ENCODE measurements at places on chromosomes 5 and 9.

DNA sequence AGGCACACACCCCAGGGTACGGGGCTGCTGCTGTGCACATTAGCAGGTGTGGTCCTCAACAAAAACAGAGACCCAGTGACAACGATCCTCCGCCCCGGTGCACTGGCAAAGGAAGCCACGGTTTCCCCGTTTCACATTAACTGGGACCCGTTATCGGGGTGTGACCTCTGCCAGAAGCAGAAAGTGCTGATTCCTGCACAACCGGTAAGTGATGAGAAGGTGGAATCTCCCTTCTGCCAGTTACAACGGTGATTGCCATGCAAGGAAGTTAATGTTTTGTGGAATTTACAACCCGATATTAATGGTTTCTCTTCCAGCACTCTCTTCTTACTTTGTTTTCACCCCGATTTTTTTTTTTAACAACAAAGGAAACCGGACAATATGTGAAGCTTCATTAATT is 294.9 kb upstream of the IRX1 start:
- DNase-seq, result no peak

- peak; percentile 29 for DNase-seq
These were observed 48.3 kb upstream of the POU4F3 start for GRCh38 chr5:146290318-146290717.

- no peak for DNase-seq
These were observed 728.0 kb downstream of the CDH9 start for GRCh38 chr5:26310415-26310814.

GRCh38 chr5:127089191-127089590 is 15.9 kb upstream of the C5orf63 start:
- DNase-seq, result no peak

DNA sequence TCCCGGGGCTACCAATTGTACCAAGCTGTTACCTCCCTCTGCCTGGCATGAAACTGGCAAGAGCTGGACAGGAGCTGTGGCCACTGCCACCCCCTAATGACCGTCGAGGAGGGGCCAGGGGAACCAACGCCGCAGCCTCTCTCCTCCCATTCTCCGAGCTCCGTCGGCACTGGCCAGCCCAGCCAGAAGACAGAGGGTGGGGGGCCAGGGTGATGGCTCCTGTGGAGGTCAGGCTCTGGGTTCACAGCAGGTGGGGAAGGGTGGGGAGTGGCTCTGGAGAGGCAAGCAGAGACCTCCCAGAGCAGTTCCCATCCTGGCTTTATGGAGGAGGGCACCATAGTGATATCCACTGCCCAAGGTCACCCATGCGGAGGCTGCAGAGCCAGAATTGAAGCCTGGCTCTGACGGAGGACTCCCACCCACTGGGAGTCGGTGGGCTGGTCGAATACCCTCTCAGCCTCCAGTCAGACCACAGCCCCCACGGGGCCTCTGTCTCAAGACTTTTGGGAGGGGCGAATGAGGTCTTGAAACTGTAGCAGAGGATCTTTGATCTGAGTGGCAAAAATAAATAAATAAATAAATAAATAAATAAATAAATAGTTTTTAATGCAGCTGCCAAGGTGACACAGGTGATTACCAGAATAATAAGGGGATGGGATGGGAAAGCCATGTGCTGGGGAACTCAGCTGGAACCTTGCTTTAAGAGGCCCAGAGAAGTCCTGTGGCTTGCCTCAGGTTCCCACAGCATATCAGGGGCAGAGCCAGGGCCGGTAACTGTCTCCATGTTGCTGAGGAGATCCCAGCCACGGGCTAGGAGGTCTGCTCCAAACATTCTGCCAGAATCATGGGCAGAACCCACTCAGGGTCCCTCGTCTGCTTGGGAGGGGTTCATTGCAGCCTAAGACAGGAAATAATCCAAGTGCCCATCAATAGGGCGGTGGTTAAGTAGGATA is 42.5 kb upstream of the NEURL1B start:
- no peak for DNase-seq

GRCh38 chr5:402615-403359 is 40.2 kb upstream of the EXOC3 start:
- DNase-seq, result no peak

DNA sequence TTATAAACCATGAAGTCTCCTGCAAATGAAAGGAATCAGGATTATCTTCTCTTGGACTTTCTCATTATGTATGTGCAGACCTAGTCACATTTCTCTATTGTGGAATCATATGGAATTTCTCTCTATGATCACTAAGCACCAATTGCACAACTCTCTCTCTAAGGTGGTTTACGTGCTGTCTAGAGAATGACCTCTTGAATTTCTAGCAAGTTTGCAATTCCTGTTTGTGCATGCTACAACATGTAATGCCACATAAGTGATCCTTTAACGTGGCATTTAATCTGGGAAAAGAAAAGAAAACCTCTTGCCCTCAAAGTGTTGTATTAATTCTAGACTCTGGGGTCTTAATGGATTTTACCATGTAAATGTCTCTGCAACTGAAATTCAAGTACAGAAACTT is 5.0 kb upstream of the PPP2R2B start:
- no peak for DNase-seq

GRCh38 chr9:9750719-9751118 is 862.1 kb downstream of the PTPRD start:
- no peak for DNase-seq

GRCh38 chr5:173238312-173239232 is 3.6 kb upstream of the NKX2-5 start:
- DNase-seq, result no peak

- DNase-seq, result no peak
These were observed 526.5 kb upstream of the NUDT12 start for GRCh38 chr5:104088876-104089778.

DNA sequence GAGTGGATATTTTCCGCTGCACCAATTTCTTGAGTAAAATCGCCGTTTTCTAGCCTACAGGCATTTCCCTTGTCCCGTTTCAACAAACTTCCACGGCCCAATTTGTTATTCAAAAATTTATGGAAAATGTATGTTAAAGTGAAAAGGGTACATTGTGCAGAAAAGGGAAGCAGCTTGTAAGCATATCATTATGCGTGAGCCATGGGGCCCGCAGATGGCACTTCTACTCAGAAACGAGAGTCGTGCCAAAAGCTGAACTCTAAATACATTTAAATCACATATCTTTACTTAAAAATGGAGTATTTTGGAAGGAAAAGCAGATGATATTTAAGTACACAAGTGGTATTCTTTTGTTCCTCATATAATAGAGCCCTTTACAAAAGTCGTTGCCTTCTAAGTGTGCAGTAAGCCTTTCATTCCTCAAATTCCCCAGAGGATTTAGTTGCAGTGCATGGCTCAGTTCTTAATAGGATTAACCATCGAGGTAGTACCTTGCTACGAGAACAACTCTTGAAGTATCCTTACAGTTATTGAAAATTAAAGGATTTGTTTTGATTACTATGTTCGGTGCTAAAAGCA is 1227.2 kb upstream of the WWC1 start:
- no peak for DNase-seq

GRCh38 chr9:68495247-68495646 is 45.4 kb downstream of the TMEM252 start:
- DNase-seq, result no peak

DNA sequence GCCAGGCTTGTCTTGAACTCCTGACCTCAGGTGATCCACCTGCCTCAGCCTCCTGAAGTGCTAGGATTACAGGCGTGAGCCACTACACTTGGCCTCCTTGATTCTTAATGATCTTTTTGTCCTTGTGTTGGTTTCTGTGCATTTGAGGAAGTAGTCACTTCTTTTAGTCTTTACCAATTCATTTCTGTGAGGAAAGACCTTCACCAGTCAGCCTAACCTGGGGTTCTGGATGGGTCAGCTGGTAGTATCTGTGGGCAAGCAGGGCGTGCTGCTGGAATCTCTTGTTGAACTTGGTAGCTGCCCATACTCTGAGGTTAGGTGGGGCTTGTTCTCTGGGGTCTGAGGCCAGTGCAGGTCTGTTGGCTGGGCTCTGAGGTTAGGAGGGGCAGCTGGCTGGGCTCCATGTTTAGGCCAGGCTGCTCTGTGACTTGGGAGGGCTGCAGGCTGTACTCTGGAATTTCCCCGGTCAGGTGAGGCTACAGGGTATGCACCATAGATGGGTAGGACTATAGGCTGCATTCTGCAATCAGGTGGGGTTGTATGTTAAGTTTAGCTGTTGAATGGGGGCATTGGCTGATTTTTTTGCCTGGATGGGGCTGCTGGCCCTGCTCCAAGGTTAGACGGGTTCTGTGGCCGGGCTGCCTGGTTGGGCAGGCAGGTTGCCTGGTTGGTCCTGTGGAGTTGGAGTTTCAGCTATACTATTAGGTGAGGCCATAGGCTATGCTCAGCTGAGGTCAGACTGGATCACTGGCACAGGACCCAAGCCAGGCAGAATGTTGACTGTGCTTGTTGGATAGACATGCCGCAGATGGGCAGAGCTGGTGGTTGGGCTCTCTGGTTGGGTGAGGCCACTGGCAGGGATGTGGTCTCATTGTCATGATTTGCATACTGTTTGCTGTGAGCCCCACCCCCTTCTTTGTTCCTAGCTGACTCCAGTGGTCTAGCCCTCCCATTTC is 19.2 kb downstream of the UBAP1 start:
- DNase-seq, result peak; percentile 86

- peak; percentile 3 for DNase-seq
These were observed 471.3 kb downstream of the MAT2B start for GRCh38 chr5:163976696-163977095.

GRCh38 chr9:101054657-101055056 is 26.1 kb downstream of the PLPPR1 start:
- DNase-seq, result no peak

- DNase-seq, result no peak
These were observed 29.0 kb downstream of the ADAM19 start for GRCh38 chr5:157546456-157547100.

DNA sequence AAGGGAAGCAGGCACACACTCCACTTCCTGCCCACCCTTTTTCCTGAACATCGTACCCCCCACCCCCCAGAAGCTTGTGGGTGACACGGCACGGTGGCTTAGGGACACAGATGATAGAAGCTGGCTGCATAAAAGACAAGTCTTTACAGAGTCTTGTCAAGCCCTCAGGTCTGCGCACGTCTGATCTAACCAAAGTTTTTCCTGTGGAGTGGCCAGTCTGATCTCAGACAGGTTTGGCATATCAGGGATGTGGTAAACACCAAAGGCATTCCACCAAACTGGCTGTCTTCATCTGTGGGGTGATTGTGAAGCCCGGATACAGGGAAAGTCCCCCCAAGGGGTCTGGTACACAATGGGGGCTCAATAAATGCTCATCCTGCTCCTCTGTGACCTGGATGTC is 50.0 kb downstream of the CRB2 start:
- DNase-seq, result no peak

GRCh38 chr9:22065431-22066200 is 56.5 kb upstream of the CDKN2B start:
- no peak for DNase-seq

DNA sequence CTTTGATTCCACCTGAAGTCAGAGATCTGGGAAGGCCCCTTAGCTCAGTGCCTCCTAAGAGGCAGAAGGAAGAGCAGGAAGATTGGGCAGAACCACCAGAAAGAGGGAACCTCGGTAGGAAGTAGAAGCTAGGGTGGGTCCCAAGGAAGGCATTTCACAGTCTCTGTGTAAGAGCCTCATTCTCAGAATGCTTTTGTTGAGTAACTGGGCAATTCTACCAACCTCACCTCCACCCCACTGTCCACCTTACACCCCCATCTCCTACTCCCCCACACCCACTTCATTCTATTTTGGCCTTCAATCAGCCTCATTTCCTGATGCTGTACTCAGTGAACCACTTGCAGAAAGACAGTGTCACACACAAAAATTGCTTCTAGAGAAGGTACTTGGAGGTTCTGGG is 3.5 kb downstream of the HBEGF start:
- no peak for DNase-seq

DNA sequence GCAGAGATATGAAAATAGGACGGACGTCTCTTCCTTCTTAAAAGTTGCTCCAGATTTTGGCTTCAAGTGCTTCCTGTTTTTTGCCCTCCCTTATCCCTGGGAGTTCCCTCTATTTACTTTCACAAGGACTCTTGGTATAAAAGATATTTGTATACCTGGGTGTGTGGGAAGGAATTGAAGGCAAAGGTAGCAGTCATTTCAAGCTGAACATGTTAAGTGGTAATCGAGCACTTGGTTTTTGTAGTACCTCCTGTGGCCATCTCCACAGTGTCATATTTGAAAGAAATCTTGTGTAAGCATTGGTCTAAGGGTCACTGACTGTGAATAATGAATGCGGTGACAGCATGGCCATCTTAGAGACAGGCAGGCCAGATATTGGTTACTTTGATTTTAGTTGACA is 593.6 kb downstream of the MTRR start:
- no peak for DNase-seq

- DNase-seq, result no peak
These were observed 35.1 kb downstream of the PJA2 start for GRCh38 chr5:109374625-109375024.

DNA sequence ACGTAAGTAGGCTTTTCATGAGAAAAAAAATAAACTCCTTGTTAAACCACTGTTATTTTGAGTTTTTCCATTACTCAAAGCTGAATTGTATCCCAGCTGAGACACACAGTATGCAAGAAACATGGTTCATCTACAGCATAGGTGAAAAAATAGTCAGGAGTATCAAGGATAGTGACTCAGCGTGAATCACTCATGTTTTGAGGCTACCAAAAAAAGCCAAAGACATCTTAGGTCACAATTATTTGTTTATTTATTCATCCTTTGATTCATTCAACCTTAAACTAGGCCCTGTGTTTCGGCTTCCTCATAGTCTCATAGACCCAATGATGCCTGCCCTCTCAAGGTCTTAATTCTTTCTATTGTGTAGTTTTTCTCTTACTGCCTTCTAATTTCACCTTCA is 32.9 kb upstream of the STX17 start:
- DNase-seq, result peak; percentile 38

GRCh38 chr5:17412760-17413671 is 85.0 kb upstream of the TAF11L2 start:
- peak; percentile 16 for DNase-seq

DNA sequence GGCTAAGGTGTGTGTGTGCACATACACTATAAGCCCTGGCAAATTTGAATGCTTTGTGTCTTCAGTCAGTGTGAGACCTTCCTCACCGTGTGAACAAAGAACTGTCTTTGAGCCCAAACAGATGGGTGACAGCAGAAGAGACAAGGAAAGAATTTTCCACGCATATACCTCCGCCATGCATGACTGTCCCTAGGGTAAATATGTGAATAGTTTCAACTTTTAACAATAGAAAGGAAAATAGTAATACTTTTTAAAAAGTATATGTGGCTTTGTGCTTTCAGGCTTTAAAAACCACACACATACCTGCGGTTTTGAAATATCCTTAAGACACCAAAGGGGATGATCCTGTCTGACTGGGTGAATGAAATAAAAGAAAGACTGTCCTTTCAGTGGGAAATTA is 438.6 kb upstream of the MPDZ start:
- peak; percentile 70 for DNase-seq

DNA sequence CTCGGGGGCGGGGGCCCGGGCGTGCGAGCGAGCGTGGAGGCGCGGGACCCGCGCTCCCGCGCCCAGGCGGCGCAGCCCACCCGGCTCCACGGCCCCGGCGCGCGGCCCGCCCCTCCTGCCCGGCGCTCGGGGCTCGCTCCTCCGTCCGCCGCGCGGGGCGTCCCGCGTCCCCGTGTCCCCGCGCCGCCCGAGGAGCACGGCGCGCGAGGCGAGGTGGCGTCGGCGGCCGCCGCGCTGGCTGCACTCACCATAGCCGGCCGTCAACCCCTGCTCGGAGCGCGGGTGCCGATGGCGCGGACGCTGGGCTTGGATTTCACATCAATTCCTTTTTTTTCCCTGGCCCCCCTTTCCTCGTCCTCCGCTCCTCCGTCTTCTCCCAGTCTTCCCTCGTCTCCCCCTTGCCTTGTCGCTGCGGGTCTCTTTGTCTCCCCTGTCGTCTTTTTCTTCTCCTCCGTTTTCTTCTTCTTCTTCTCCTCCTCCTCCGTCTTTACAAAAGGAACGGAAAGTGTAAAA is 494 bp downstream of the PTCH1 start:
- DNase-seq, result no peak

GRCh38 chr5:18370531-18370930 is 736.3 kb downstream of the TAF11L14 start:
- DNase-seq, result no peak
